ENCODE measurements at places on chromosomes 3 and 15.
A peak's percentile ranks its signal among the peaks of the same experiment; 100 is the strongest.

GRCh38 chr3:54832876-54833275, 95.0 kb downstream of the LRTM1 start:
- no peak for DNase-seq

DNA sequence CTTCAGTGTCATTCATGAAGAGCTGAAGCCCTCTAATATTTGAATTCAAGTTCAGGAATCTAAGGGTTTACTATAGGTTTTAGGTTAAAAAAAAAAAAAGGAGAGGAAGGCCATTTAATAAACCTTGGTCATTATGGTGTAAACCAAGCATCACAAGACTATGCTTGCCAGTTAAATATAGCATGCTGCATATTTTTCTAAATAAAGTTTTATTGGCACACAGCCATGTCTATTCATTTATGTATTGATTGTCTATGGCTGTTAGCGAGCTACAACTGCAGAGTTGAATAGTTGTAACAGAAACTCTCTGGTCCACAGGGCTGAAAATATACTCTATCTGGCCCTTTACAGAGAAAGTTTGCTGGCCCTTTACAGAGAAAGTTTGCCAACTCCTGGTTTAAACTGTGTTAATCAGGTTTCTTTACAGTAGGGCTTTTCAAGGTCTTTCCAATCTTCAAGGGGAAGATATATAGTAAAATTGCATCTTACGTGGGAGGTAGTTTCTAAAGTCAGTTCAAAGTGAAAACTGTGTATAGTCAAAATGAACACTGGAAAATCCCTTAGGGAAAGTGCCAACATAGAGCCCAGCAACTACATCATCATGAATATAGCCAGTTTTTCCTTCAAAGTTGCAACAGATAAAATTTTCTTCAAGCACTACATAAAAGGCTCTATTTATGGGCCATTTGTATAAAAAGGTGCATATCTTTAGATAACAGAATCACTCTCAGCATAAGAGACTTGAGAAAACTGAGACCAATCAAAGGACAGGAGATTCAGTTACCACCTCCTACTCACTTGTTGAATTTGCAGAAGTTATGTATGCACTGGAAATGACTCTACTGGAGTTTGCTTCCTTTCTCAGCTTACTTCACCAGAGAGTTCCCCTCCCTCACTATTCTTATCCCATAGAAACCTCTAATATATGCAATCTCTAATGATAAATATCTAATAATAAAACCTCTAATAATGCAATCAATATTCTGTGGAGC, 49.7 kb upstream of the FRMD4B start:
- peak; percentile 28 for DNase-seq

GRCh38 chr3:101848326-101848725, 988 bp upstream of the NFKBIZ start:
- DNase-seq = no peak

DNA sequence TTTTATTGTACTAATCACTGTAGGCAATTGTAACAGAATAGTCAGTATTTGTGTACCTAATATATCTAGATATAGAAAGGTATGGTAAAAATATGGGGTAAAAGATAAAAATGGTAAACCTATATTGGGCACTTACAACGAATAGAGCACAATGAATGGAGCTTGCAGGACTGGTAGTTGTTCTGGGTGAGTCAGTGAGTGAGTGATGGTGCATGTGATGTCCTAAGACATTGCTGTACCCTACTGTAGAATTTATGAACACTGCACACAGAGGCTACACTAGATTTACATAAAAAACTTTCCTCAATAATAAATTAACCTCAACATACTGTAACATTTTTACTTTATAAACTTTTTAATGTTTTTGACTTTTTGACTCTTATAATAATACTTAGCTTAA, 274.3 kb upstream of the PPP2R3A start:
- no peak for DNase-seq

- peak; percentile 59 for DNase-seq
Measured at GRCh38 chr15:99135194-99135593, 30.3 kb downstream of the SYNM start.

GRCh38 chr15:60972301-60972700, 256.8 kb downstream of the RORA start:
- no peak for DNase-seq

All from GM13977 (cell line).